ENCODE measurements at places on chromosomes 4 and X. TPM values are rescaled to one million over a fixed set of nuclear protein-coding genes. Genes with fewer than 3 reads are reported as not detected.

Gene FAM156B
- polyA plus RNA-seq: 11.2 TPM

DNA sequence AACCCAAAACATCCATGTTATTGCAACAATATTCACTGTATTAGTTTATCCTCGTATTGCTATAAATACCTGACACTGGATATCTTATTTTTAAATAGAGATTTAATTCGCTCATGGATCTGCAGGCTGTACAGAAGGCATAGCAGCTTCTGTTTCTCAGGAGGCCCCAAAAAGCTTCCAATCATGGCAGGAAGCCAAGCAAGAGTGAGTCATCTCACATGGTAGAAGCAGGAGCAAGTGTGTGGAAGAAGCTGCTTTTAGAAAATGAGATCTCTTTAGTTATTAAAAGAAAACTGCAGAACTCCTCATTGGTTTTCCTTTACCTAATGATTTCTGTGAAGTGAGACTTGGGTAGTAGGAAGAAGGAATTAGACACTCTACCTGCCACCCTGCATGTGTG, 16.4 kb downstream of the ZNF732 start:
- no peak for DNase-seq

DNA sequence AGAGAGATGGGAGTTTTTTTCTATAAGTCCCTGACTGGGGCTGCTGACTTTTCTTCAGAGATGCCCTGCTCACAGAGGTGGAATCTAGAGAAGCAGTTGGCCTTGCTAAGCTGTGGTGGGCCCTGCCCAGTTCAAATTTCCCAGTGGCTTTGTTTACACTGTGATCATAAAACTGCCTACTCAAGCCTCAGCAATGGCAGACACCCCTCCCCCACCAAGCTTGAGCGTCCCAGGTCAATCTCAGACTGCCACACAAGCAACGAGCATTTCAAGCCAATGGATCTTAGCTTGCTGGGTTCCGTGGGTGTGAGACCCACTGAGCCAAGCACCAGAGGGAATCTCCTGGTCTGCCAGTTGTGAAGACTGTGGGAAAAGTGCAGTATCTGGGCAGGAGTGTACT, 199.8 kb upstream of the WDFY3 start:
- no peak for DNase-seq

DNA sequence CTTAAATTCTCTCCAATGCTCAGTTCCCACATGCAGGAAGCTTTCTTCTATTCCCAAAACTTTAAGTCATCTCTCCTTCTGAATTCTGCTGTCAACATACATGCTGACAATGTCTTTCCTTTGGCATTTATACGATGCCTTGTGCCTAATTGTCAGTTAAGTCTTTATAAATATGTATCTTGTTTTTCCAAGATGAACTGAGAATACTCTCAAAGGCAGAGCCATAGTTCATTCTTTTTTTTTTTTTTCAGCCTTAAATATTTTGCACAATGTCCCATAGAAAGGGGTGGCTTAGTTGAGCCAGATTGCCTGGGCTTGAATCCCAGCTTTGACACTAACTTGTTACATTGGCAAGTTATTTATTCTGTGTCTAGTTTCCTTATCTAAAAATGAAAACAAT, 210.6 kb downstream of the QDPR start:
- DNase-seq: no peak

DNA sequence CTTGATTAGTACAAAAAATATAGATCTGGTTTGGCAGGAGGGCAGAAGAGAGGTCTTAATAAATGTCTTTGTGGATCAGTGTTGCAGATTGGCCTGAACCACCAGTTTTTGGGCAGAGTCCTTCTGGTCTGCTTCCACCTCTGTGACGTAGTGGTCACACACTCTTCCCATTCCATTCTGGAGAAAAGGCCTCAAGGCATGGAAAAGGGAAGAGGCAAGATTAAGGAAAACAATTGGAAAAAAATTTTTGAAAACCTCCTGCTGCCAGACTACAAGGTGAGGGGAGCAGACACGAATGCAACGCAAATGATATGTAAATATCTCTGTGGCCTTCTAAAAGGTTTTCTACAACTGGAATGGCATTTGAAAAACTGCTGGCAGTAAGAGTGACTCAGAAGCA, 24.3 kb upstream of the FAM47C start:
- no peak for DNase-seq
